ENCODE measurements at places on chromosomes 16 and 17. TPM values are rescaled to one million over a fixed set of nuclear protein-coding genes. Genes with fewer than 3 reads are reported as not detected.

Gene FAM171A2
- 0.15 TPM for total RNA-seq

Gene CETP
- total RNA-seq = not detected

Gene CCL2
- total RNA-seq = not detected

Gene EVPLL
- not detected for total RNA-seq

Gene IFT20
- 25.9 TPM for total RNA-seq

Gene GPT2
- total RNA-seq = 8.9 TPM

Gene GNGT2
- 12.4 TPM for total RNA-seq

Gene SPATA32
- 0.43 TPM for total RNA-seq

Gene TBC1D26
- total RNA-seq = not detected

Gene ZNF689
- total RNA-seq = 10.8 TPM

Gene PPL
- not detected for total RNA-seq

Gene C16orf54
- 115 TPM for total RNA-seq

Gene KRTAP1-5
- not detected for total RNA-seq

Gene ITGAX
- 3.2 TPM for total RNA-seq

Gene INCA1
- 0.15 TPM for total RNA-seq

Gene SCIMP
- not detected for total RNA-seq

Gene NPIPA1
- total RNA-seq = 82.2 TPM

Gene ZNF597
- total RNA-seq = 2.4 TPM

Gene TPSD1
- total RNA-seq = not detected

Gene SCARF1
- total RNA-seq = 4.8 TPM

Gene CA5A
- not detected for total RNA-seq

Gene CLEC3A
- total RNA-seq = not detected

Gene SPN
- 336 TPM for total RNA-seq

Gene TBL3
- 24.4 TPM for total RNA-seq

Gene GOT2
- 69.0 TPM for total RNA-seq

Gene HBA2
- not detected for total RNA-seq

Gene OR1E1
- not detected for total RNA-seq

Gene SMG6
- total RNA-seq = 47.9 TPM

Gene FBF1
- total RNA-seq = 20.2 TPM

Gene ADAM11
- 0.46 TPM for total RNA-seq

Gene SYCE1L
- total RNA-seq = 17.9 TPM

Gene CDRT15
- total RNA-seq = not detected

Gene TBC1D3
- not detected for total RNA-seq

Gene NHLRC4
- total RNA-seq = 4.6 TPM

Gene PITPNM3
- 0.60 TPM for total RNA-seq

Gene HASPIN
- 21.0 TPM for total RNA-seq

Data from activated naive CD4-positive, alpha-beta T cell treated with anti-CD3 and anti-CD28 coated beads, Interleukin-2, amount 10 ng/mL, durations not matched to agents 5 hours and 36 hours (primary cell).